Activated CD8-positive, alpha-beta memory T cell treated with anti-CD3 and anti-CD28 coated beads, Interleukin-2, amount 50 U/mL, for 48 hours (primary cell): ENCODE measurements at places on chromosomes 6 and 20.

DNA sequence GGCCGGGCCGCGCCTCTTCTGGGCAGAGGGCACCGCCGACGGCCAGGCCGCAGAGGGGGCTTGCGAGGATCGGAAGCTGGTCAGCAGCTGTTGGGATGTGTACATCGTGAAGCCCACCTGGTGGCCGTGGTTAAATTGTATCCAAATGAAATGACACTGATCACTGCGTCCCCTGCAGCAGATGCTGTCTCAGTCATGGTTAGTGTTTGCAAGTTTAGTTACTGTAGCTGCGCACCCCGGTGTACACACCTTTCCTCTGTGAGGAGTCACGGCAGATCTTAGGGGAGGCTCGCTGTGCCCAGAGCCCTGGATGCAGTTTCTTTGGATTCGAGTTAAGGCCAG lies 653 bp downstream of the NAA20 start:
- no peak for DNase-seq

GRCh38 chr6:157019733-157020132 lies 242.6 kb downstream of the ARID1B start:
- no peak for DNase-seq

DNA sequence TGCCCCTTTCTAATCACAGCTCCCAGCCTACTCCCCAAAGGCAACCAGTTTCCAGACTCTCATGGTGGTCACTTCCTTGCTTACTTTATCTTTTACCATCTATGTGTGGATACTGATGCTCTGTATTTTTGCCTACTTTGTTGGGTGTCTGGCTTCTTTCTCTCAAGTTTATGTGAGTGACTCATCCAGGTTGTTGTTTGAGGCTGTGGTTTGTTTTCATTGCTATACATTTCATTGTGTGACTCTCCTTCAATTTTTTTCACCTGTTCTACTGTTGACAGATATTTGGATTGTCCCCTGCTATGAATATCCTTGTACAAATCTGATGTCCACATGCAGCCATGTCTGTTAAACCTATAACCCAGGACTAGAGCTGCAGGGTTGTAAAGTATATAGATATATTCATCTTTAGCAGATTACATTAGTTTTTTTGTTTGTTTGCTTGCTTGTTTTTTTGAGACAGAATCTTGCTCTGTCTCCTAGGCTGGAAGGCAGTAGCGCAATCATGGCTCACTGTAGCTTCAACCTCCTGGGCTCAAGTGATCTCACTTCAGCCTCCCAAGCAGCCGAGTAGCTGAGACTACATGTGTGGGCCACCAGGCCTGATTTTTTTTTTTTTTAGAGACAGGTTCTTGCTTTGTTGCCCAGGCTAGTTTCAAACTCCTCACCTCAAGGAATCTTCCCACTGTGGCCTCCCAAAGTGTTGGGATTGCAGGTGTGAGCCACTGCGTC lies 72.9 kb upstream of the EEF1E1 start:
- no peak for DNase-seq

DNA sequence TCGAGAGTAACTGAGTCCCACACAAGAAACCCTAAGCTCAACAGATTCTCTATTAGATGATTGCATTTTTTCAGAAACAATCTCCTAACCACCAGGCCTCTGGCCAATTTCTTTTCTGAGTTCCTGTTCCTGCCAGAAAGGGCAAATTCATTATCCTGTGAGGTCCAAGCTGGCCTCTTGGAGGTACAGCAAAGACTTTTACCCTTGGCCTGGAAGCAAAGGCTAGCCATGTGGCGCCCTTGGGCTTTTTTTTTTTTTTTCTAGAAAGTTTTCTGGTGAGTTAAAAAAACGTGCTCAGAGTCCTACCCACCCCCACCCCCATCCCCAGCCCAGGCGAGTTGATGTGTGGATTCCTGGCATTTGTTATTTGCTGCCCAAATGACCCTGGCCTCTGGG lies 59.0 kb upstream of the EEF1A1 start:
- no peak for DNase-seq
